SIG-M5 (cell line): ENCODE measurements at places on chromosomes 11 and 22.

DNA sequence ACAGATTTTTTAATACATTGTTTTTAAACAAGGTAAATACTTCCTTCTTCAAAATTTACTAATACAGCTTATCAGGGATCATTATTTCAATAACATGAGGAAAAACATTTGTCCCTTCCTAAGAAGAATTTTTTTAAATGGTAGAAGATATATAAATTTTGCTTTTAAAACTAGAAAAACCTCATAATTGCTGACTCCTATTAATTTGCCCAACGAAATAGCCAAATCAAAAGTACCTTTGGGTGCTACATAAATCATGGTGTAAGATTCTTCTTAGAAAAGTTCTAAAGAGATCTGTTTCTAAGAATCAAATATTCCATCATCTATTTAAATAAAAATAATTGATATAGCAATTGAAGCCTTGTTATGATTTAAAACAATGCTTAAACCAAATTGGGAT lies 54.9 kb downstream of the CEP57 start:
- no peak for DNase-seq

- DNase-seq = no peak
Measured at GRCh38 chr22:46012182-46012880, 35.4 kb upstream of the WNT7B start.

- no peak for DNase-seq
Measured at GRCh38 chr11:95279921-95280868, 49.2 kb upstream of the SESN3 start.

DNA sequence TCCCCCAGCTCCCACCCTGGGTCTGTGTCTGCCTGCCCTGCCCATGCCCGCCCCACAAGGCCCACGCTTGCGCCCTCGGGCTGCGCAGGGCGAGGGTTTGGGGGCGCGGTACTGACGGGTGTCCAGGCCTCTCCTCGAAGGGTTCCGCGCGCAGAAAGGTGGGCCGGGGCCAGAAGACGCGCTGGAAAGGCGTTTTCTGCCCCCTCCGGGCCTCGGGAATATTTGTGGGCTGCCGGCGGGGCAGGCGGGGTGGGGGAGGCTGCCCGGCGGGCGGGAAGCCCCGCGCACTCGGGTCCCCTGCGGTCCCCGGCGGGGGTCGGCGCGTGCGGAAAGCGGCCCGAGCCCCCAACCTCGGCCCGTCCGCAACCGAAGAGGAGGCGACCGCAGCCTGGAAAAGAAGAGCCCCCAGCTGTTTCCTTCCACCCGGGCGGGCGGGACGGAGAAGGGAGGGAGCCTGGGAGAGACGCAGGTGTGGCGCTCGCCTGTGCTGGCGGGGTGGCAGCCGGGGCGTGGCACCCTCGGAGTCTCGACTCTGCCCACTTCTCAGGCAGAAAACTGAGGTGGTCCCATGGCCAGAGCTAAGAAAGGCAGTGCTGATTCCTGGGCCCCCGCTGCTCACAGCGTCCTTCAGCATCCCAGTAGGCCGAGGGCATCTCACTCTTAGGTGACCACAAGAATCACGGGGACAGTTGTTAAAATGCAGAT lies 59.0 kb downstream of the THAP12 start:
- DNase-seq = no peak

DNA sequence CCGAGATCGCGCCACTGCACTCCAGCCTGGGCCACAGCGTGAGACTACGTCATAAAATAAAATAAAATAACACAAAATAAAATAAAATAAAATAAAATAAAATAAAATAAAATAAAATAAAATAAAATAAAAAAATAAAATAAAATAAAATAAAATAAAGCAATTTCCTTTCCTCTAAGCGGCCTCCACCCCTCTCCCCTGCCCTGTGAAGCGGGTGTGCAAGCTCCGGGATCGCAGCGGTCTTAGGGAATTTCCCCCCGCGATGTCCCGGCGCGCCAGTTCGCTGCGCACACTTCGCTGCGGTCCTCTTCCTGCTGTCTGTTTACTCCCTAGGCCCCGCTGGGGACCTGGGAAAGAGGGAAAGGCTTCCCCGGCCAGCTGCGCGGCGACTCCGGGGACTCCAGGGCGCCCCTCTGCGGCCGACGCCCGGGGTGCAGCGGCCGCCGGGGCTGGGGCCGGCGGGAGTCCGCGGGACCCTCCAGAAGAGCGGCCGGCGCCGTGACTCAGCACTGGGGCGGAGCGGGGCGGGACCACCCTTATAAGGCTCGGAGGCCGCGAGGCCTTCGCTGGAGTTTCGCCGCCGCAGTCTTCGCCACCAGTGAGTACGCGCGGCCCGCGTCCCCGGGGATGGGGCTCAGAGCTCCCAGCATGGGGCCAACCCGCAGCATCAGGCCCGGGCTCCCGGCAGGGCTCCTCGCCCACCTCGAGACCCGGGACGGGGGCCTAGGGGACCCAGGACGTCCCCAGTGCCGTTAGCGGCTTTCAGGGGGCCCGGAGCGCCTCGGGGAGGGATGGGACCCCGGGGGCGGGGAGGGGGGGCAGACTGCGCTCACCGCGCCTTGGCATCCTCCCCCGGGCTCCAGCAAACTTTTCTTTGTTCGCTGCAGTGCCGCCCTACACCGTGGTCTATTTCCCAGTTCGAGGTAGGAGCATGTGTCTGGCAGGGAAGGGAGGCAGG lies at the start of gene GSTP1:
Gene GSTP1 (plus strand): TSS at position 566 of the 958 bp plus-strand sequence. CDS start 32 bp downstream, at position 598.
- peak; percentile 39 for DNase-seq

DNA sequence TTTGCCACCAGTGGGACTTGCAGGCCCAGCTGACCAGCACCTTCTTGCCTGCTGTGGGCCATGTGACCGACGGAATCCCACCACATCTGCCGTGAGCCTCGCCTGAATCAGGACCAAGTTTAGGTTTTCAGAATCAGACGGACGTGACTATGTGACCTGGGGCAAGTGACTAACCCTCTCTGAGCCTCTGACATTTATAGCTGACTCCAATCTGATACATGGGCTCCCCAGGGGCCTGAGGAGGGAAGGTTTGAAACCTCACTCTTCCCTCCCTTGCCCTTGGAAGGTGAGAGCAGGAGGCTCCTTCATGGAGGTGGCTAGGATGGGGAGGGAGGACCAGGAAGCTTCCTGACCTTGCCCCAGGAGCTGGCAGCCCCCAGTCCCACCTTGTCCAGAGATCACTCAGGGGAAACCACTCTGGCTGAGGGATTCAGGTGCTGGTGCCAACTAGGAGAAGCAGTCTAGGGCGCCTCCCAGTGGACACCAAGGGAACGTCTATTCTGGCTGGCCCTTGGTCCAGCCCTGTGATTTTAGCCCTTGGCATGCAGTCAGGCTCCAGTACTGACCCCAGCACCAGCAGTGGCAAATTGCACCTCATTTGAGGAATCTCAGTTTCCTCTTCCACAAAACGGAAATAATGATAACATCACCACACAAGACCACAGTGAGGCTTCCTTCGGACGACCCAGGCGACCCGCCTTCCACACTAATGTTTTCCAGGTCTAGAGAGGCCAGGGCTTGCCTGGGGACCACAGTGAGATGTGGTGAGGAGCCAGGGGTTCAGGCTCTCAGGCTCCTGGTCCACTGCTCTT lies 47.2 kb upstream of the SYT7 start:
- no peak for DNase-seq

DNA sequence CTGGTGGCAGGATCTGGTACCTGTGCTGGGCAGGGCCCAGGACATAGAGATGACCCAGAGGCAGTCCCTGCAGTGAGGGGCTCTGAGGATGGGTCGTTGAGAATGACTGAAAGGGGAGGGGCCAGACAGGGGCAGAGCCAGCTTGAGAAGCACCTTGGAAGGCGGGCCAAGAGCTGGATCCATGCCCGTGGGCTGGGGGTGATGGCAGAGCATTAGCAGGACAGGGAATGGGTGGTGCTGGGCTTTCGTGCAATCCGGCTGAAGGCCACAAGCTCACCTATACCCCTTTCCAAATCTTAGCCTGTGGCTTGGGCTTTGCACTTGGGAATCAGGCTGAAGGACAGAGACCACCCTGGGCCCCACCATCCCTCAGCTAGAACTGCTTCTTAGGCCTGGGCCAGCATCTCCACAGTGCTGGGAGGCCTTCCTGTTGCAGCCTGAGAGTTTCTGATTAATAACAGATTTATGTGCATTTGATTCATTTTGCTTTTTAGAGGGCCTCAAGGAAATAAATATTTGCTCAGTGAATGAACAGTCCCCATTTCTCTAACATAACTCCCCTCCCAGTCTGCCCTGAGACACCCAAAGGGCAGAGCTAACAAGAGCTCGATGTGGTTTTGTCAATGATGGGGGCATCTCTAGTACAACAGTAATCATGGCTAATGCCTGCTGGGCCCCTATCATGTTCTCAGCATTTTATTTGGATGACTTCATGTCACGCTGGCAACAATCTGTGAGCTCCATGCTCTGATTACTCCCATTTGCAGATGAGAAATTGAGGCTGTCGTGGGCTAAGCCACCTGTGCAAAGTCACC lies 39.3 kb downstream of the RIBC2 start:
- DNase-seq = no peak

DNA sequence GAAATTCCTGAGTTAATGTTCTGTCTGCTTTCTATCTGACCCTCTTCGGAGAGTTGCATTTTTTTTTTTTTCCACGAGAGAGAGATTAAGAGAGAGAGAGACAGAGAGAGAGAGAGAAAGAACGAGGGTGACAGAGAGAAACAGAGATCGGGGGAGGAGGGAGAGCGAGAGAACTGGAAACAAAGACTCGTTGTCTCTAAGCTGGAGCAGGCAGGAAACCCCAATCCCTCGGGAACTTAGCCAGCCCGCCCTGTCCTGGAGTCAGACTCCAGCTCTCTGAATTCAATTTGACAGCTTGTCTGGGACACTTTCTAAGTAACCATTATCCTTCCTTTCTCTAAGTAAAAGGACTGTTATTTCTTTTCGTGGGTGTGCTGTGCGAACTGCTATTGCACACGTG lies 76.9 kb downstream of the KCNJ1 start:
- DNase-seq = no peak

DNA sequence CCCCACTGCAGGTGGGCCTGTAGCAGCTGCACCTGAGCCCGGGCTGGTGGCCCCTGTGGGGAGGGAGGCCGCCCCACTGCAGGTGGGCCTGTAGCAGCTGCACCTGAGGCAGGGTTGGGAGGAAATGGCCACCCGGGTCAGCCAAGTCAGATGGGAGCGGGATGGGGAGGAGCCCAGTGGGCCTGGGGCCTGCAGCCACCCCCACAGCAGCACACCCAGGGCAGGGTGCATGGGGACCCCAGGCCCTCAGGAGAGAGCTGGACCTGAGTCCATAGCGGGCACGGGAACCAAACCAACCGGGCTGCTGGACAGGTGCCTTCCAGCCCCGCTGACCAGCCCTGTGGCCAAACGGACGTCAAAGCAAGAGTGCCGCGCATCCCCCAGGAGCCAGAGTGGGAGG lies 61.7 kb downstream of the BRD1 start:
- DNase-seq = no peak

DNA sequence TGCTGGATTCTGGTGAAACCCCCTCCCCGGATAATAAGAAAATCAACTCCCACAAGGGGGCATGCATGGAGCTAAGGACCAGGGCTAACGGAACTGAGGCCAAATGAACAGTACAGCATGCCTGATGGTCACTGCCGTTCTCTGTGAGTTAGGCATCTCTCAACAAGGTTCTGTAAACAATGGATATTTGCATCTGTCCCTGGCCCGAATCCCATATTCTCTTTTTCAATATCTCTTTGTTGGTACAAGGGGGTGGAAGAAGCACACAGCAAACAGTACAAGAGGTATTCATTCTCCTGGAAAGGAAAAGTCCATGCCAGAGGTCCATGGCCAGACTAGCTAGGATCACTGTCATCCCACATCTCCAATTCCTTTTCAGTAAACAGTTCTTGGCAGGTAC lies 32.2 kb upstream of the APOA1 start:
- DNase-seq = no peak

GRCh38 chr11:60897496-60897895 lies 8.9 kb downstream of the PRPF19 start:
- DNase-seq = no peak

- no peak for DNase-seq
Measured at GRCh38 chr22:26617271-26618199, at the start of gene CRYBB1. CRYBB1 (minus strand) TSS chr22:26618027; CDS start chr22:26616319, 1,708 bp downstream.

- no peak for DNase-seq
Measured at GRCh38 chr11:34298871-34299270, 58.9 kb downstream of the ABTB2 start.

- DNase-seq = no peak
Measured at GRCh38 chr22:37054056-37054395, 2.5 kb downstream of the KCTD17 start.
